Left renal pelvis (tissue), 4 donors: ENCODE measurements at places on chromosomes 4 and X. TPM values are rescaled to one million over a fixed set of nuclear protein-coding genes. Genes with fewer than 3 reads are reported as not detected.

The XAGE2 gene
- polyA plus RNA-seq = not detected

The CD99L2 gene
- polyA plus RNA-seq = 39.0 TPM

The PCDH10 gene
- 5.0 TPM for polyA plus RNA-seq

The DUX4 gene
- not detected for polyA plus RNA-seq

DNA sequence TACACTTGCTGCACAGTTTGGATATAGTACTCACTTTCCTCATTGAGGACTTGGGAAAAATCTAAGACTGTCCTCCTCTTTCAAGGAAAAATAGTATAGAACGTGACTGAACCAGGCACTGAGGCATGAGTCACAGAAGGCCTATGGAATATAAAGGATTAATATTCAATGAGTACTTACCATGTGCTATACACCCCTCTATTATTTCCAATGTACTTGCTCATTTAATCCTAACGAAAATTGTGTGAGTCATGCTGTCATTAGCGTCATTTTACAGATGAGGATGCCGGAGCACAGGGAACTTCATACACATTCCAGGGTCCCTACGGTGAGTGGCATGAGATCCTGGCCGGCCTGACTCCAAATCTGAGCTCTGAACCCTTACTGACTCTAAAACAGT lies 2136.2 kb upstream of the TENM3 start:
- DNase-seq = no peak

DNA sequence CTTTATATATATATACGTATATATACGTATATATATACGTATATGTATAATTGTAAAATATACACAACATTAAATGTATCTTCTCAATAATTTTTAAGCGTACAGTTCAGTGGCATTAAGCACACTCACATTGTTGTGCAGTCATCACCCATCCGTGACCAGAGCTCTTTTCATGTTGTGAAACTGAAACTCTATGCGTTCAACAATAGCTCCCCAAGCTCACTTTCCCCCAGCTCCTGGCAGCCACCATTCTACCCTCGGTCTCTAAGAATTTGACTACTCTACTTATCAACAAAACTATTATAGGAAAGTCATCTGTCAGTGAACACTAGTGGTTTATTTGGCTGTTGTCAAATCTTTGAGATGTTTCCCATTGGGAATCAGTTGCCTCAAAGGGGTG lies 621.8 kb upstream of the GALNT7 start:
- DNase-seq = no peak

- no peak for DNase-seq
Observed at GRCh38 chr4:139682741-139683151, 17.1 kb downstream of the MGST2 start.
